ENCODE measurements at places on chromosomes 7 and 10.

DNA sequence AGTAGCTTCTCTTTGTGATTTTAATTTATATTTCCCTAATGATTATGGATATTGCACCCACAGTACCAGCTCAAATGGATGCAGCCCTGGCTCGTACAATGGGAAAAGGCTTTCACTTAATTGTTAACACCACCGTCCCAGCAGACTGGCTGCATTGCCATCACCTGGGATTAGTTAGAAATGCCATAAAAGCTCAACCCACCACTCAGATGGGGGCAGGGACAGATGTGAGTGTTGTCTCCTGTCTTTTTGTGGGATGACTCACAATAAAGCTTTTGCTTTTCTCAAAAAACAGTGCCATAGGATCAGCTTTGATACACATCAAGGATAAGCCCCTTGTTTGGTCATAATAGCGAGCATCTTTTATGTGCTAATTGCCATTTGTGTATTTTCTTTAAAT, 729.1 kb downstream of the TNS3 start:
- no peak for DNase-seq

- no peak for DNase-seq
These were observed 511.2 kb downstream of the TCERG1L start for GRCh38 chr10:130800281-130800680.

DNA sequence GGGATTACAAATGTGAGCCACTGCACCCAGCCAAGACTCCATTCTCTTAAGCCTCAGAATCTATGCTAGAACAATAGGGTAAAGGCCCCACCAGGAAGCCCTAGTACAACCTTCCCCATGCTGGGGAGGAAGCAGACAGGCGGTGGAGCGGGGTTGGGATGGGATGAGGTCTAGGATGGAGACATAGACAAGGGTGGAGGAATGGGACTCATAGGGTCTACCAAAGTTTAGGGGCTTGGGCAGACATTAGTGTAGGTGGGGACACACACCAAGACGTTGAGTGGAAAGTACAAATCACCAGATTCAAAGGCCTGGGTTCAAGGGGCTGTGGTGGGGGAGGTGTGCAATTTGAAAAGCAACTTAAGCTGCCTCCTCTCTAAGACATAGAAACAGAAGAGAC, 19.3 kb downstream of the PRSS2 start:
- no peak for DNase-seq

- no peak for DNase-seq
These were observed 112.9 kb upstream of the LYZL2 start for GRCh38 chr10:30742471-30742870.

DNA sequence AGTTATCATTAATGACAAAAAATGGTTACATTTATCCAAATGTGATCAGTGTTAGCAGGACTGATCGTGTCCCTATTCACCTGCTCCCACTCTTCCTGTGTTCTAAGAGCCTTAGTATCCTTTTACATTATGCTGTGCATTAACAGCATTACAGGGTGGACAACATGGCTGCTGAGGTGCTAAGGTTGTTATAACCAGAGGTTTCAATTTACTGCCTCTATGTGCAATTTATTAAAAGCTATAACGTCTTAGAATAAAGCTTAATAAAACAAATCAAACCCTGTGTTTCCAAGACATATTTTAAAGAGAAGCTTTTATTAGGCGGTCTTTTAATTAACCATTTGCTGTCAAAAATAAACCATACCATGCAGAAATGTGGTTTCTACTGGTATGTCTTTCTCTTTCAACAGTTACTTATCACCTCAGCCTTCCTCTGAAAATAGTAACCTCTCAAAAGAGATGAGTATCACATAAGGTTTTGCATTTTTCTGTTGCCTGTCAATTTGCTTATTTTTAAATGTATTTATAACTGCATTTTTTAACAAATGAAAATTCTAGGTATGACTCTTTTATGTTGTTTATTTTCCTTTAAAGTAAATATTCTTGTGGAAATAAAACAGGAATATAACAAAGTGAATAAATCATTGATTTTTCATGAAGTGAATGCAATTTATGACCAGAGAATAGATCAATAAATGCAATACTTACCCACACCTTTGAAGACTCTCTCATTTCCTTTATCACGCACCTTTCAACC, 849.8 kb upstream of the SORCS1 start:
- no peak for DNase-seq

GRCh38 chr10:112967200-112967599, 17.2 kb downstream of the TCF7L2 start:
- no peak for DNase-seq

DNA sequence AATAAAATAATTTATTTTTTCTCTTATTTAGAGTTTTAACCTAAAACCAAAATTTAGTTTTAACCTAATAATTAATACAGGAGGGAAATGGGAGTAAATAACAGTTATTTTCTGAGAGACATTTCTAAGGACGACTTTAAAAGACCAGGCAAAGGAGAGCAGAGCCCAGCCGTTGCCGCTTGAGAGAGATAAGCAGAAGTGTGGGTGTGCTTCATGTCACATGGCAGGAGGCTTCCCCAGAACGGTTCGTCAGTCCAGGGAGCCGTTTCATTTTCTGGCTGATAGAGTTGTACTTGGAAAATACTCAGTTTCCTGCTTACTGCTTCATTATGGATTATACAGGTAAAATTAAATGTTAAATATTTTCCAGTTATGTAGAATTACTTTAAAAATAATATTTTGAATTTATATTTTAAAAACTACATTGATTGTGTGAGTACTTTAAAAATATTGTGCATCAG, 61.4 kb downstream of the ST7 start:
- DNase-seq: peak; percentile 54

DNA sequence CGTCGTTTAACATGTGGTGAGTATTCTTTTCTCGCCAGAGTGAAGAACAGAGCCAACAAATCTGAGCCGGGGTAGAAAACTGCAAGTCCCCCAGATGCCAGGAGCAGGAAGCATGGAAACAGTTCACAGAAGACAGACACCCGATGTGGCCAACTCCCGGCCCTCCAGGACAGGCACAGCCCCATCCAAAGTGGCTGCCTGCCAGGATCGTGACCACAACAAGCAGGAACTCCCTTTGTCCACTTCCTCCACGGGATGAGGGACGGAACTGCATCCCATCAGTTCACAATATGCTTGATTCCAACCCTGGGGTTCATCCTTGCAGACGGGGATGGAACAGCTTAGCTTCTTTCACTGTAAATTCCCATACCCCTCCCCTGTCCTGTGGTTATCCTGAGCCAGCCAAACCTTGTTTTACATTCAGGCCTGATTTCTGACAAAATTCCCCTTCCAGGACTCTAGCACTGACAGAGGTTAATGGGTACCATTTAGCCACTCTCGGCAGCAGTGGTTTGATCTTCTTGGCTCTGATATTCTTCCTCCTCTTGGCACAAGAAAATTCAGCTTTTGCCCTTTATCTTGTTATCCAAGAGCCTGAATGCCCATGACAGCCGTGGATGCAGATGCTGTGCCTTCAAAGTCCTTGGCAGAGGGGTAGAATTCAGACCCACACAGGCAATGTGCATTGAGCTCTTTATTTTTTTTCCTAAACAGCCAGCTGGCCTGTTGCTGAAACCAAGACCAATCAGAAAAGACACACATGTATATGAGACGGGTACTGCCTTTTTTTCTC, 105.5 kb upstream of the FAM204A start:
- DNase-seq: peak; percentile 37

- DNase-seq: no peak
These were observed 52.1 kb downstream of the MPP7 start for GRCh38 chr10:28250782-28251181.

- DNase-seq: peak; percentile 77
These were observed 448 bp downstream of the SEC24C start for GRCh38 chr10:73744664-73744975.

DNA sequence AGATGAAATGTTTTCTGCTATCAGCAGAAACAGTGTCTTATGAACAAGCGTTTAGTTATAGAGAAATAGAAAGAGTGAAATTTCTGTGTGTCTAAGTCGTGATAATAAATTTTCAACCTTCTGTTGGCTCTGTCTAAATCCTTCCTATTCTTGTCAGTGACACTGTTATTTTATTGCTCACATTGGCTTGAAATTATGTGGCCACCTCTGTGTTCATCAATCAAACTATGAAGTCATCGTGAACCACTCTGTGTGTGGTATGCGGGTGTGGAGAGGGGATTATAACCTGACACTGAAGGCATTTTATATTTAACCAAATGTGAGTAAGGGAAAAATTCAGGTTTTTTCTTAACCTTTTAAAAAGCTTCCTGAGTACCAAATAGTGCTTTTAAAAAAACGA, 12.3 kb downstream of the AOAH start:
- no peak for DNase-seq

DNA sequence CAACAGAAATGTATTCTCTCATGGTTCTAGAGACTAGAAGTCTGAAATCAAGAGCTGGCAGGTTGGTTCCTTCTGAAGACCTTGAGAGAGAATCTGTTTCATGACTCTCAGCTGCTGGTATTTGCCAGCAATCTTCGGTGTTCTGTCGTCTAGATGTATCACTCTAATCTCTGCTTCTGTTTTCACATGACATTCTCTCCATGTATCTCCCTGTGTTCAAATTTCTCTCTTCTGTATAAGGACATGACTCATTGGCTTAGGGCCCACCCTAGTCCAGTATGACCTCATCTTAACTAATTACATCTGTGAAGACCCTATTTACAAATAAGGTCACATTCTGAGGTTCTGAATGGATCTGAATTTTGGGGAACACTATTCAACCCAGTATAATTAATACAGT, 82.3 kb downstream of the ANKRD7 start:
- no peak for DNase-seq

DNA sequence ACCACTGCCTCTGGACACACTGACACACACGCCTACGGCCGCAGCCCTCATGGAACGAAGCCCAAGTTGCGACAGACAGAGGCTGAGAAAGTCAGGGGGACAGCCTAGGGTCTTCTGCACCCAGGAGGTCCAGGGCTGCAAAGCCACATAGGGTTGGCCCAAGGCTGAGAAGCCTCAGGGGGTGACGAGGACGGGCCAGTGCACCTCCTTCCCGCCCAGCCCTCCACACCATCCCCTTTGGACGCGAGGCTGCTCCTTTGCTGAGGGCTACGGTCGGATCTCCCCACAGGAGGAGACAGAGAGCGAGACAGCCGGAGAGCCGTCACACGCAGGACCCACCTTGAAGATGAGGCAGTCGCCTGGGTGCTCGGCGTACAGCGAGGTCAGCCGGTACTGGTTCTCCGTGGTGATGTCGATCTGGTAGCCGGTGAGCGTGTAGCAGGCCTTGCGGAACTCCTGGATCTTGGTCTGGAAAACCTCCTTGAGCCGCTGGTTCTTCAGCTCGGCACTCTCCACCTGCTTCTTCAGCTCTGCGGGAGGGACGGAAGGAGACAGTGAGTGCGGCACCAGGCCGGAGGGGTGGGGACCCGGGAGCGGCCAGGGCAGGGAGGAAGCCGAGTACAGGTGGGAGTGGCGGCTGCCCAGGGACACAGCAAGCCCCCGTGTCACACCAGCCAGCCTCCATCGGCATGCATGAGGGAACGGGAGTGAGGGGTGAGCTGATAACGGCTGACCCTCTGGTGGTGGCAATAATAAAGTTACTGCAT, 228.0 kb downstream of the ELFN1 start:
- no peak for DNase-seq

- DNase-seq: no peak
These were observed 818 bp downstream of the GOT1 start for GRCh38 chr10:99429517-99430095.

DNA sequence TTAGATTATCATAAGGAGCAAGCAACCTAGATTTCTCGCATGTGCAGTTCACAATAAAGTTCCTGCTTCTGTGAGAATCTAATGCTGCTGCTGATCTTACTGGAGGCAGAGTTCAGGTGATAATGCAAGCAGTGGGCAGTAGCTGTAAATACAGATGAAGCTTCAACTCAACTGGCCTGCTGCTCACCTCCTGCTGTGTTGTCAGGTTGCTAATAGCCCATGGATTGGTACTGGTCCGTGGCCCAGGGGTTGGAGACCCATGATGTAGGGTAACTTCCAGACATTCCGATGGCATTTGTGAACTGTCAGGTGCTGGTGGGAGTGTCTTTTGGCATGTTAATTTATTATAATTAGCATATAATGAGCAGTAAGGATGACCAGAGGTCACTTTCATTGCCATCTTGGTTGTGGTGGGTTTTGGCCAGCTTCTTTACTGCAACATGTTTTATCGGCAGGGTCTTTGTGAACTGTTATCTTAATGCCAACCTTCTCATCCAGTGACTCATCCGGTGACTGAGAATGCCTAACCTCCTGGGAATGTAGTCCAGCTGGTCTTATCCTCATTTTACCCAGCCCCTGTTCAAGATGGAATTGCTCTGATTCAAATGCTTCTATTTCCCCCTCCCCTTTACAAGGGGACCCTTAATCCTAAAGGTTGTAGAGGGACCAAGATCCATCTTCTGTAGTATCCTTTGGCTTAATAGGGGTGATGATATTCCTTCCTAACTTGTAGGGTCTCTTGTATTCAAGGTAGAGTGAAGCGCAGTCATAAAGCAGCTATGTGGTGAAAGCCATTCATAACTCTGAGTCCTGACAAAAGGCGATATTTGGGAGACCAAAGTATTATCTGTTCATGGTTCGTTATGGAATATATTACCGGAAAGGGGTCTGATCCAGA, 165.8 kb downstream of the CCSER2 start:
- peak; percentile 6 for DNase-seq

DNA sequence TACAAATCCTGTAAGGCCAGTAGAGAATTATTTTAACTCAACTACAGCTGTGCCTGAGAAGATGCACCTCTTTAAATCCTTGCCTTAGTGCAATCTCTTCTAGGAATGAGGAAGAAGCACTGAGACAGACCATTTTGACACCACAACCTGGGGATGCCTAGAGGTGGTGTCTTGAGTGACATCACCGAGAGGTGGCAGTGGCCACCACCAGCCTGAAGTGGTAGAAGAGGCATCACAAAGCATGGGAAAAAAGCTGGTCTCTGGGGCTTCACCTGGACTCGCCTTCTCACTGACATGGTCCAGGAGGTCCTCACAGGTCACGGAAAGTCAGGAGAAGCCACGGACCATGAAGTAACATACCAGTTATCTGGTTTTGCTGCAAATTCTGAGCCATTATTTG, 99.2 kb upstream of the PDLIM1 start:
- DNase-seq: no peak

- peak; percentile 41 for DNase-seq
These were observed 1011.2 kb downstream of the KCNMA1 start for GRCh38 chr10:76626386-76626785.

DNA sequence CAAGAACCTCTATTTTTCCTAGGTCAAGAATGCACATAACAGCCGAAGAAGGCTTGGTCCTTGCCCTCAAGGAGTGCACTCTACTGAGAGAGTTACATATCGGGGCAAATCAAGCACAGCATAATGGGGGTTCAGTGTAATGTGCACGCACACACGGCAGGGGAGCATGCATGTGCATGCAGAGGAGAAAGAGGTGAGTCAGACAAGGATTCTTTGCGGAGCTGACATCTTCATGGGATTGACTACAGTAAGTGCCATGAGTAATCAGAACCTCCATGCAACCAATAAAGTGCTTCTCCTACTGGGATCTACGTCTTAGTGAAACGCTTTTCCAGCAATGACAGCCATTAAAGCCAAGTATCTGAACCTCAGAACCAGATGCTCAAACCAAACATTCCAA, 123.6 kb downstream of the RNF216 start:
- DNase-seq: no peak

- no peak for DNase-seq
These were observed 235.2 kb upstream of the SP4 start for GRCh38 chr7:21192657-21193056.

Data from muscle of back (tissue), 13 donors.